ENCODE measurements at places on chromosomes 7 and 10.

GRCh38 chr10:35928748-35929147, 286.7 kb upstream of the FZD8 start:
- DNase-seq, result no peak

DNA sequence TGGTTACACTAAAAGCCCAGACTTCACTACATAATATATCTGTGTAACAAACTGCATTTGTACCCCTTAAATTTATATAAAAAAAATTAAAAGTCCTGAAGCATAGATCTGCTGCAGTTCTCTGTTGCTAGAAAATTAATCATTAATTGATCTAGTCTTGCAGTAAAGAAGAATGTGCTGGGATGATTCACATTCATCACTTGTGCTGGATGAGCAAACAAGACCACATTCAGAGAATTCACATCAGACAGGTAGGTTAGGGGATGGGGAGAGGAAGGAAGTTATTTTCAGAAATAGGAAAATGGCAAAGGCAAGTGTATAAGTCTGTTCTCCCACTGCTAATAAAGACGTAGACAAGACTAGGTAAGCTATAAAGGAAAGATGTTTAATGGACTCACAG, 1019.0 kb downstream of the KCNMA1 start:
- DNase-seq, result no peak

GRCh38 chr10:14889318-14889717, 10.7 kb downstream of the SUV39H2 start:
- DNase-seq, result no peak

DNA sequence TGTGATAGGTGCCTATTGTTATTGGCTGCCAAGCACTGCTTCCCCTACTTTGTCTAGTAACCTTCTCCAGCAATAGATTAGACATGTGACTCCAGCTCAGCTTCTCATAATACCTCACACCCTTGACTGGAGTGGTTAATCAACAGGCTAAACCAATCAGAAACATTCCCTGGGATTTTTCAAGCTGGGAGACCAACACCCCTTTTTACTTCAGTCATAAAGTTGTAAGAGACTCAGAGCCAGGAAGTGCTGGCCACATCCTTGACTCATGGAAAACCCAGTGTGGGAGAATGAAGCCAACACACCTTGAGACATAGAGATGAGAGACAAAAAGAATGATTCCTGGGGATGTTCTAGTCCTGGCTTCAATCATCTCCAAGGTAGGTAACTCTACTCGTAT, 62.6 kb upstream of the HECTD2 start:
- no peak for DNase-seq

GRCh38 chr10:59006511-59007306, 169.7 kb upstream of the PHYHIPL start:
- no peak for DNase-seq

- DNase-seq, result no peak
These were observed 313.2 kb downstream of the PRPF18 start for GRCh38 chr10:13899941-13900340.

DNA sequence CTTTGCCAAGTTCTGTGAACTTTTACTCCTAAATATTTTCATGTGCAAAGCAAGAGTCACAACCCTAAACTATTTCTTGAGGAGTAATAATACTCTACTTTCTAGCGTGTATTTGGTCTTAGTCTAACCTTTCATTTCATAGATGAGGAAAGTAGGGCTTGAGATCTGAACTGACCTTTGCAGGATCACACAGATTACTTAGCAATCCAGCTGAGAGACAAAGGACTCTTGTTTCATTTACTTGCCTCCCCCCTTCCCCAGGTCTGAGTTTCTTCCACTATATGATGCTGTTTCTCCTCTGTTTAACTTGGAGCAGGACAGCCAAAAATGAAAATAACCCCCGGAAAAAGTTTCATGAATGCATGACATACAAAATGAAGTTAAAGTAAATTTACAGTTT, 75.3 kb upstream of the PTN start:
- no peak for DNase-seq

DNA sequence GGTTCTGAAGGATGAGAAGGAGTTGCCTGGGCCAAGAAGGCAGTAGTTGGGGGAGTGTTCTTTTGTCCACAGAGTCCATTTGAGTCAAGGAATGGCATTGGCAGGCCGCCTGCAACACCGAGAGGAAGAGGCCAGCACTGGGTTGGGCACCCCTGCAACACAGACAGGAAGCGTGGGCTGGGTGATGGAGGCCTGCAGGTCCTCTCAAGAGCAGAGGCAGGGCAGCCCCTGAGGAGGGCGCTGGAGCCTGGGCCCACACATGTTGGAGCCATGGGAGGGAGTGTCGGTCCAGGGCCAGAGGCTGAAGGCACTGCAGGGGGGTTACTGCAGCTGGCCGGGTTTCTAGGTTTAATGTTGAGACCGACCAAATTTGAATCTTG, 137.3 kb downstream of the PTPN20 start:
- no peak for DNase-seq

DNA sequence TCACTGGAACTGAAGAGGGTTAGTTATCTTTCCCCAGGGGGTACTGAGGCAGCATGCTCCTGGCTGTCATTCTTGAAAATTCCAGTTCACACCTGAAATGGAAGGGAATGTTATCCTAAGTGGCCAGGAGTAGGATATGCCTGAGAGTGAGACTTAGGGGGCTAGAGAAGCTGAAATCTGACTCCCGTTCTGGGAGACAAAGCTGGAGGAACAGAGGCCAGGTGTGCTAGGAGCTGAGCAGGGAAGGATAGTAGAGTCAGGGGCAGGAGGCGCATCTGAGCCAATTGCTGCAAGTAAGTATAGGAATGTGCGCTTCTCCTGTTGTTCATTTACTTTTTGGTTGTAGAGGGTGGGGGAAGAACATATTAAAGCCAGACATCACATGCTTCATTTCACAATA, 58.1 kb upstream of the KIAA1217 start:
- DNase-seq, result no peak

DNA sequence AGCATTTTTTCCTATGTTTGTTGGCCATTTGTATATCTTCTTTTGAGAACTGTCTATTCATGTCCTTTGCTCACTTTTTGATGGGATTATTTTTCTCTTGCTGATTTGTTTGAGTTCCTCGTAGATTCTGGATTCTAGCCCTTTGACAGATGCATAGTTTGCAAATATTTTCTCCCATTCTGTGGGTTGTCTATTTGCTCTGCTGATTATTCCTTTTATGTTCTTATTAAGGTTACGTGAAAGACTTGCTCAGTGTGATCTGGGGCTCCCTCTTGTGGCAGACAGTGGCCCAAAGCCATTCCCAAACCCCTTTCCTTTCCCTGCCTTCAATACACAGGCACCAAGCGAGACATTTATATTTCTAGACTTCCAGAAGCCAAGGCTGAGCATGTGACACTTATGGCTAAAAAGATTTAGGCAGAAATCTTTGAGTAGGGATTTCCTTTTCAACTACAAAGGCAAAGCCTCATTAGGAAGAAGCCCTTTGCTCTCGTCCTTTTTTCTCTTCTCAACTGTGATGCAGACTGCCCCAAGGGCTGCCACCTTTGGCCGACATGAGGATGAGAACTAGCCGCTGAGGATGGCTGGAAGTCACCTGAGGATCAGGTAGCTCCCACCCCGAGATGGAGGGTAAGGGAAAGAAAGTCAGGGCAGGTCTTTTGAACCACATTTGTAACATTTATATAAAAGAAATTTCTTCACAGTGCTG, 23.6 kb downstream of the ST8SIA6 start:
- DNase-seq, result no peak

- no peak for DNase-seq
These were observed 185.4 kb downstream of the KMT2E start for GRCh38 chr7:105199386-105199785.

Measured in activated gamma-delta T cell (primary cell).